Stimulated activated CD4-positive, alpha-beta T cell treated with anti-CD3 and anti-CD28 coated beads, Interleukin-1b, Interleukin-23, amount 100 ng/mL, for 1 hour (primary cell): ENCODE measurements at places on chromosomes 13 and 19.

- no peak for DNase-seq
These were observed 11.7 kb downstream of the CIC start for GRCh38 chr19:42280815-42281145.

DNA sequence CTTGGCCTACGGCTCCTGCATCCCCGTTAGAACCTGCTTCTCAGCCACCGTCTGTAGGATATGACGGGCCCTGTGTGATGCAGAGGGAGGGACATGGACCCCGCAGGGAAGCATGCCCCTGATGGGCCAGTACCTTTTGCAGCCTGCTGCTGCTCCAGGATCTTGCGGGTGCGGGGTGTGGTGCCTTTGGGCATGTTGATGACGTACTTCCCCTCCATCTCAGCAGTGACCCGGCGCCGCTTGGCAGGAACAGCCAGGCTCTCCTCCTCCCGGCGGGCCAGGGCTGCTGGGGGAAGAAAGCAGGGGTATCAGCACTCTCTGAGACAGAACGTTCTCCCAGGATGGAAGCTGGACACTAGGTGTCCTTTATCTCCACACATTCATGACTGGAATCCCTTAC is 22.0 kb downstream of the C19orf47 start:
- no peak for DNase-seq

GRCh38 chr19:10471909-10472308 is 31.2 kb downstream of the KEAP1 start:
- no peak for DNase-seq

DNA sequence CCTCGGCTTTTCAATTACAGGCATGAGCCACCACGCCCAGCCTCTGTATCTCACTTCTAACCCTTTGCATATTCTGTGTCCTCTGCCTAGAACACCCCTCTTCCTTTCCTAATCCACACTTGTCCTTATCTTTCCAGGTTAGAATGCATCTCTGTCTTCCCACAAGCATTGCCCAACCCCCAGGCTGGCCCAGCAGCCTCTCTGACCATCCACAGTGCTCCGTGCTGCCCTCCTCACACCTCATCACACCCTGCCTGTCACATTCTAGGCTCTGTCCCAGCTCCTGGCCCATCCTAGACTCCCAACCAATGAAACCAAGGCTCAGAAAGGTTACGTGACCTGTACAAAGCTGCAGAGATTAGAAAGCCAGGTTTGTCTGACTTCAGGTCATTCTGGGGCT is 11.3 kb downstream of the JAK3 start:
- no peak for DNase-seq

DNA sequence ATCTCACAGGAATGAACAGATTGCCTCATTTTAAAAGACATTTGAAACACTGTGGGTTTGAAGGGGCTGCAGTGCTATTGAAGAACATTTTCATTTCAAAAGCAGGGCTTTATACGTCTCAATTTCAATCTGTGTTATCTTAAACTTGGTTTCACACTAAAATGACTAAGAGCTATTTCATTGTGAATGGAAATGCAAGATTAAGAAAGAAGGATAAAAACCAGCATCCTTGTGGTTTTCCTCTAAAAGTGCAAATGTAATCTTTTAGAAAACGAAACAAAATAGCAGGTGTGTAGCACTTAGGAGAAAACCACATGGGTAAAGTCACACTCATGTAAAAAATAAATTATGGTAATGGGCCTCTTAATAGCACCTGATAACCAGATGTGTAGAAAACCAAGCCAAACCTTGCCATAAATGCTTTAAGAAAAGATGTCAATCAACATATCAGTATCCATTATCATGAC is 397.7 kb downstream of the GPC6 start:
- no peak for DNase-seq

DNA sequence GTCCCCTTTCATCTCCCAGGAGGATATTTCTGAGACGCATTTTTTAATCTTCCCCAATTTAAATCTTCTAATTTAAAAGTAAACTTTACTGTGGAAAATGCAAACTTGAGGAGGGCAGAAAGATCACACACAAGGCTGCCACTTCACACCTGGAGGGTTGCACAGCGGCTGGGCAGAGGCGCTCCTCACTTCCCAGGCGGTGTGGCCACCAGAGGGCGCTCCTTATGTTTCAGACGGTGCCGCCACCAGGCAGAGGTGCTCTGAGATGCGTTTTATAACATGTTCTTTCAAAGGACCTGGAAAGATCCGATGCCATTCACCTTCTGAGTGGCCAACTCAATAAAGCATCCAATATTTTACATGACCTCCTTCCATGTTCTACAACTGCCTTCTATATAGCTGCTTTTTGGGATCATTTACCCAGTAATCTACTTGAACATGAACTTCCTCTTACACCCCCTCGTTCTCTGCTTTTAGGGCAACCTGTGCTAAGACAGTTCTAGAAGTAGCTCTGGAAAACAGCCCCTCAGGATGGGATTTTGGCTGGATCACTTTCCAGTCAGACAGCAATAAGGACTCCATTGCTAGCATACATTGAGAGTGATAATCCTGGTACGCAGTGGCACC is 14.8 kb upstream of the MTUS2 start:
- DNase-seq = no peak

- no peak for DNase-seq
These were observed at the start of gene CD37 for GRCh38 chr19:49335071-49335783. TSS of gene CD37 (plus strand) at chr19:49335406. CDS start at chr19:49335541, 135 bp downstream.

GRCh38 chr19:48492925-48493717 is 18.5 kb downstream of the LMTK3 start:
- peak; percentile 52 for DNase-seq

GRCh38 chr13:111318386-111318785 is 2.1 kb upstream of the TEX29 start:
- DNase-seq = no peak

DNA sequence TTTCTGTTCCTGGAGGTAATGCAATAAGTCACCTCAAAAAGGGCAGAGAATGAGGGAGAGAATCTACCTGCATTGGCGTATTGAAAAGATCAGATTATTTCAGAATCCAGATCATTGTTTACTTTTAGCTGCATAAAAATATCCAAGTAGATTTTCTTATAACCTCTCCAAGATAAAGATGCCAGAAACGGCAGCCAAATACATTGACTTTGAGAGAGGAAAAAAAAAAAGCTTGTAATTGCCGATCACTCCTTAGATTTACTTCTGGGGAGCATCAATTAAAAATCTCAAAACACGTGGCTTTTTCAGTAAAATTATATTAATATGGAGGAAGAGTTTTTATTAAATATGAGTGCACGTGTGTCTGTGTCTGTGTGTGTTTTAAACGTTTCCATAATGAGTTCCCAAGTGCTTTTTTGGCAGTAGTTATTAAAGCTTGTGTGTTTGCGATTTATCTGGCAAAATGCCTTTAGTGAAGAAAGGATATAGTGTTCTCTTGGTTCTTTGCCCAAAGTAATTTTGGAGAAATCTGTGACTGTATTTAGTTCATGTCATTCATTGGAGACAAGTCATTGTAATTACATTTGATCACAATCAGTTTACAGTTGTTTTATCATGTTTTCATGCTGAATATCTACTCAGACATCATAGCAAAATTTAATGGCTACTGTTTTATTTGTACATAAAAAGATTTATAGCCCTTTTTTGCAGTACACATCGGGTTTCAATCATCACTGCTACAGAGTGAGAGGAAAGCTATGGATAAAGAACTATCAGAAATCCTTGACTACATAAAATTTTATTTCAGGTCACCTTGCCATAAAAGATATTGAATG is 176.1 kb downstream of the TM9SF2 start:
- no peak for DNase-seq

DNA sequence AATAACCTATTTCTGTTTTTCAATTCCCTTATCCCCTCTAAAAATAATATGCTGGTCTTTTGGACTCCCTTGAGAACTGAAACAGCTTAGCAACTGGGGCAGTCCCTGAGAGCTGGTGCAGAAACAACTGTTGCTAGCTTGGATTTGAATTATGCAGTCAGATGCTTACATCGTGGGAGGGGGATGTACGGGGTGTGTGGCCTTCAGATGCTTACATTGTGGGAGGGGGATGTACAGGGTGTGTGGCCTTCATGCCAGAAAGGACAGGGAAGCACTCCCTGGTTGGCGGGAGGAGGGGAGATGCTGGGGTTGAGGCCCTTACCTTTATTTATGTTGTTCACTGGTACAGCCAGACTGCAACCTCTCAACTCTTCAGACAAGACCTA is 25.6 kb downstream of the LRCH1 start:
- DNase-seq = no peak

DNA sequence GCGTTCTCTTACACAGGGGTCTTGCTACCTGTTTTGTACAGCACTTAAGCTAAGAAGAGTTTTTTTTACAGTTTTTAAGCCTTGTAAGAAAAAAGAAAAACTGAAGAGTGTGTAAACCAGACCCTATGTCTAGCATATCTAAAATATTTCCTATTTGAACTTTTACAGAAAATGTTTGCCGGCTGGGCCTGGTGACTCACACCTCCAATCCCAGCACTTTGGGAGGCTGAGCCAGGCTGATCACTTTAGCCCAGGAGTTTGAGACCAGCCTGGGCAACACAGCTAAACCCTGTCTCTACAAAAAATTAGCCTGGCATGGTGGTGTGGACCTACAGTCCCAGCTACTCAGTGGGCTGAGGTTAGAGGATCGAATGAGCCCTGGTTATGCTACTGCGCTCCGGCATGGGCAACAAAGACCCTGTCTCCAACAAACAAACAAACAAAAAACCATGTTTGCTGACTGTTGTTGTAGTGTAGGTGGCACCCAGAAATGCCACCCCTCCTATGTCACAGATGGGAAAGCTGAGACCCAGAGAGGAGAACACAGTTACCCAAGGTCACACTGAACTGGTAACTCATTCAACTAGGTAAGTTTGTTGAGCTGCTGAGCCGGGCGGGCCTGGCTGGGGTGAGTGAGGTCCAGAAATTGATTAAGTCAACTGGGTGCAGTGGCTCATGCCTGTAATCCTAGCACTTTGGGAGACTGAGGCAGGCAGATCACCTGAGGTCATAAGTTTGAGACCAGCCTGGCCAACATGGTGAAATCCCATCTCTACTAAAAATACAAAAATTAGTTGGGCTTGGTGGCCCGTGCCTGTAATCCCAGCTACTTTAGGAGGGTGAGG is 1.9 kb upstream of the VASP start:
- DNase-seq = no peak

DNA sequence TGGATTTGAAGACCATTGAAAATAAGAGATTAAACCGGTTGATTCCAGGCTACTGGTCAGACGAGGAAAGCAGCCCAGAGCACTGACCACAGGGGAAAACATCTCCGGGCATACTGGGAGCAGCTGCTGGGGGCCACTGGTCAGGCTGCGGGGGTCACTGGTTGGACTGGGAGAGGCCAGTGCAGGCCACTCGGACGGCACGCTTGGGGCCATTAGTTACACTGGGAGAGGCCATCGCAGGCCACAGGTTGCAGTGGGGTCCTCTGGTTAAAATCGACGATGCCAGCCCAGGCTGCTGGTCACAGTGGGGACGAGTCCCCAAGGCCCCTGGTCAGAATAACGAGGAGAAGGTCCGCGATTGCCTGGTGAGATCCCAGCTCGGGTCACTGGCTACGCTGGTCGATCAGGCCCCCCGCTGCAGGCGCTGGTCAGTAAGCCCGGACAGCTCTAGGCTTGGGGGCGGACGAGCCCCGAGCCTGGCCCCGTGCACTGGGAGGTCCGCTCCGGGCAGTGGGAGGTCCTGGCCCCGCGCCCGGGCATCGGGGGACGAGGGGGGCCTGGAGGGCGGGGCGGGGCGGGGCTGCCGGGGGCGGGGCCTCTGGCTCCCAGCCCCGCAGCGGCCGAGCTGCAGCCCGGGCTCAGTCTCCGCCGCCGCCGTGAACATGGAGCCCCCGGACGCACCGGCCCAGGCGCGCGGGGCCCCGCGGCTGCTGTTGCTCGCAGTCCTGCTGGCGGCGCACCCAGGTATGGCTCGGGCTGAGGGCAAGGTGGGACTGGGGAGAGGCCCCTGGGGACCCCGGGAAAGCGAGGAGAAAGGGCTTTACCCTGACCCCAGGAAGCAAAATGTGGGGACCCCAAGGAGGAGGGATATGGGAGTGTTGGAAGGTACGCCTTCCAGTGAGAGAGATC is at the start of gene BCAM:
Gene BCAM, plus strand, starts transcription at position 641 of the 909 bp plus-strand sequence. Its CDS starts 22 bp downstream, at position 663.
- DNase-seq = no peak

- DNase-seq = no peak
These were observed 8.3 kb downstream of the ATP8A2 start for GRCh38 chr13:25380082-25380481.

GRCh38 chr19:57558525-57558924 is 1.1 kb downstream of the ZNF550 start:
- no peak for DNase-seq

DNA sequence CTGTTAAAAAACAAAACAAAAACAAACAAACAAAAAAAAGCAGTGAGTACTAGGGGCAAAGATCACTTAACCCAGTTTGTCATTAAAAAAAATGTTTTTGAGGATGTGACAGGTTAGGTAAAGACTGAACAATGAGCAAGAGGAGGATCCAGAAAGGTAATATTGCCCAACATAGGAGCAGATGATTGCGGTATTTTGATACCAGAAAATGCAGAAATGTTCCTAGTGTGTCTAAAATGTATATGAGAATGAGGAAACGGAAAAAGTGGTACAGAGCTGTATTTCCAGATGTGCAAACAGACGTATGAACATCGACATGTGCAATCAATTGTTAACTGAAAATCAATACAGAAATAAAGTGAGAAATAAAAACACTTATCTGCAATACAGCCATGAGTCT is 4.9 kb upstream of the LILRA4 start:
- no peak for DNase-seq

- DNase-seq = no peak
These were observed 129.9 kb downstream of the GGACT start for GRCh38 chr13:100458673-100459072.

GRCh38 chr19:5691822-5692722 is 2.0 kb downstream of the RPL36 start:
- no peak for DNase-seq

DNA sequence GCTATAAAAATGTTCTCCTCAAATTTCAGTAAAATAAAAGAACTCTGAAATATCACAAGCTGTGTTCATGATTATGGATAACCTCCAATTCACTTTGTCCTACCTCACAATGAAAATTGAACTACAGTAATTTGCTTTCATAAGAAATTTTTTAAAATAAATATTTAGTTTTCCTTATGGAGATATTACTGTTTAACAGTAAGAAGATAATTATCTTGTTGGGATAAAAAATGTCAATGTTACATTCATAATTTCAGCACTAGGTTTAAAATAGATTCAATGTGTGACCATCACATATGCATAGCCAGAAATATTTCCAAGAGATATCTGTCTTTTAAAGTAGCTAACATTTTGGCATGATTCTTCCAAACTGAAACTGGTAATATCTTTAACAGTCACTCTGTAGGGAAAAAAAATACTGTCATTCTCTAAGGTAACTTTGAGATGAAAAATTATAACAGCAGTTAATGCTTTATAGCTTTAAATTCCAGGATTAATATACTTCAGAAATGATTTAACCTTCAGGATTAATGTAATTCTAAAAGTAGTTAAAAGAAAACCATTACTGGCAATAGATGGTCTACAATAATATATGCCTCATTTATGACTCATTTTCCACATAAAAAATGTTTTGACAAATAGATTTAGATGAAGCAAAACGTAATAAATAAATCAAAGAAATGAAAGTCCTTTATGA is 91.3 kb downstream of the SPRY2 start:
- no peak for DNase-seq

DNA sequence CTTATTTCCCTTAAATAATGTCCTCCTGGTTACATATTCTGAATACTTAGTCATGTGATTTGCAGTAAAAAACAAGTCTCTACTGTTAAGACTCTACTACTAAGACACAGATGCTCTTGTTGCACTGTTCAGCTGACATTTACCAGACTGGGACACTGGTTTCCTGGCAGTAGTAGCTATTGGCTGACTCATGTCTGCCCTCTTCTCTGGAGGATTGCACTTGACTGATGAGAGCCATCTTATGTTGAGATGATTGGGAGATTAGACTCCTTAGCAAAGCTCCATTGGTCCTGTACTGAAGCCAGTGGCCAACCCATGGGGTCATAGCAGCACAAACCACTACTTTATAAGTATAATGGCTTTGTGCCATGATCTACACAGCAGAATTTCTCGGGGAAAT is 1672.6 kb upstream of the PCDH20 start:
- DNase-seq = no peak
